ENCODE measurements at places on chromosomes 11 and 22.
A peak's percentile ranks its signal among the peaks of the same experiment; 100 is the strongest.

GRCh38 chr11:108584973-108585372 lies 8.6 kb downstream of the EXPH5 start:
- DNase-seq, result no peak

DNA sequence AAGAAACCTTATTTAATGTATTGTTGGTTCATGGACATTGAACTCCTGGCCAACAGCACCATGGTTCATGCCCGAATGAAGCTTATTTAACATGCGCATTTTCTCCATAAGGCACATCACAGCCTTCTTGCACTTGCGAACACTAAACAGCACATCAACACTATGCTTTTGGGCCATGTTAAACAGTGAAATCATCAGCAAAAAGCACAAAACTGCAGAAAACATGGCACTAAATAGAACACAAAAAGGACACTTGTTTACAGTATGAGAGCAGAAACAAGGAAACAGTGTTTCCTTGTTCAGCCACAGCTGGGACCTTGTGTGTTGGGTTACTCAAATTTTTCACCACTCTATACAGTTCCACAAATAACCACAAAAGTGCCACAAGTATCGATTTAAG lies 122.3 kb downstream of the MSANTD4 start:
- DNase-seq, result no peak

GRCh38 chr11:47470671-47471070 lies 21.7 kb upstream of the RAPSN start:
- no peak for DNase-seq

GRCh38 chr11:34427186-34427805 lies 11.4 kb upstream of the CAT start:
- no peak for DNase-seq

DNA sequence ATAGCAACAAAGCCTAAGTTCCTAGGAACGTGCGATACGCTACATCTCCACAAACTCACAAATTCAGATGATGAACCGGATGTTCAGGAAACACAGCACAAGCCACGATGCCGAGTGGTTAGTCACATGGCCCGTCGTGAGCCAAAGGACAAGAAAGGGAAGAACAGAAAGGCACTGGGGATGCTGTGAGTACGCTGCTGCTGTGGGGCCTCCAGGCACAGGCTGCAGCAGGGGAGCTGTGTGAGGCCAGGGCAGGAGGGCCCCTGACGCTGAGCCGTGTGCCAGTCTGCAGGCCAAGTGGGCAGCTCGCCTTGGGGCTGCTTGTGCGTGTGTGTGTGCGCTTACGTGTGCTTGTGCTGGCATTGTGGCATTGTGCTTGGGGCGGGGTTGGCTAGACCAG lies 89.4 kb downstream of the CTTN start:
- no peak for DNase-seq

DNA sequence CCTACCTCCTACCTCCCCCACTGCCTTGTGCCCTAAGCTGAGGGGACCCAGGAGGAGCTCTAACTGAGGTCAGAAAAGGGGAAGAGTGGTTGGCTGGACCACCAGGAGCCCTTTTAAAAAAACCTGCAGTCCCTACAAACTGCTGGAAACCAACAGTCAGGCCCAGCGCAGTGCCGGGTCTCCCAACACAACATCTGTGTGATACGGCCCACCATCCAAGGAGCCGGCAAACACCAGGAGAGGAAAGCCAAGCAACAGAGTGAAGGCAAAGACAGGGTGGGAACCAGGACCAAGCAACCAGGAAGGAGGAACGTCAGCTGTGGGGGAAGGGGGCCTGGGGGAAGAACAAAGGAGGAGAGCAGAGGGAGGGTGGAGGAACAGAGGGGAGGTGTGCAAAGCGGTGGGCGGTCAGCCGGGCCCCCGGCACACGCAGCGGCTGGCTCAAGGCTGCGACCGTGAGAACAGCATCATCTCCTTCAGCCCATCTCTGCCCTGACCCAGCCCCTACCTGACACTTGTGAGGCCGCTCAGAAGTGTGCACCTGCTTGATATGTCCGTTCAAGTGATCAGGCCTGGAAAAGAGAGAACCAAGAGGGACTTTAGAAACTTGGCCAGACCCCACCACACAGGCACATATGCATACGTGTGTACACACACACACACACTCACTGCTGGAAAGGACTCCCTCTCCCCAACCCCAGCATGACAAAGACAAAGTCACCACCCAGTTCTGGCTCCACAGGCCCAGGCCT lies 3.6 kb downstream of the PATZ1 start:
- no peak for DNase-seq

GRCh38 chr11:57903441-57904123 lies 120.1 kb upstream of the OR9Q1 start:
- DNase-seq, result peak; percentile 23

- DNase-seq, result no peak
Observed at GRCh38 chr11:69310351-69310750, 16.4 kb downstream of the MYEOV start.

DNA sequence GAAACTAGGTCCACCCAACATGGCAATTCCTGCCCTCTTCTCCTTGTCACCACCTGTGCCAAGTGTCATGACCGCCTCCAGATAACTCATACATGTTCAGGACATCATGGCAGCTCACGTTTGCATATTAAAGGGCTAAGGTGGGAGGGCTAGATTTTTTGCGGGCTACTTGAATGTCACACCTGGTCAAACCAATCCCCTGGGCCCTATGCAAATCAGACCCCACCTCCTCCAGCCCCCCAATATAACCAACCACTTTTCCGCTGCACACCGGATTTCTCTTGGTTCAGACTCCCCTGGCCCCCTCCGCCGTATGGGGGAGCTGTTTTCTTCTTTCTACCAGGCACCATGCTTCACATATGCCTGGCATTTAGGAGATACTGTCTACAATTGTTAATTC lies 12.6 kb downstream of the UPB1 start:
- no peak for DNase-seq

DNA sequence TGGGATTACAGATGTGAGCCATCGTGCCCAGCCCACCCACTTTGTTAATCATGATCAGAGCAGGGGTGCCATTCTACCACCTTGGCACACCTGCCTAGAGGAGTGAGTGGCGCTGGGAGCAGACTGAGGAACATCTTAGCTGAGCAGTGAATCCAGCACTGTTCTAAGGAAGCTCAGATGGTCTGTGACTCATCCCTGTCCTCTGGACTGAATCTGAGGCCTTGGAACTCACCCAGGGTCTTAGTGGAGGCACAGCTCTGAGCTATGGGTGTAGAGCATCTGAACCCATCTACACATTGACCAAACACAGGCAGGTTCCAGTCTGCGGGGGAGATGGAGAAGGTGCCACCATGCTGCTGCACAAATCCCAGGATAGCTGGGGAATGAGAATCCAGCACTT lies 14.9 kb downstream of the PGAP2 start:
- no peak for DNase-seq

- no peak for DNase-seq
Observed at GRCh38 chr11:107688322-107688918, 23.4 kb downstream of the SLN start.

GRCh38 chr11:78927511-78927910 lies 352.8 kb upstream of the NARS2 start:
- DNase-seq, result no peak

DNA sequence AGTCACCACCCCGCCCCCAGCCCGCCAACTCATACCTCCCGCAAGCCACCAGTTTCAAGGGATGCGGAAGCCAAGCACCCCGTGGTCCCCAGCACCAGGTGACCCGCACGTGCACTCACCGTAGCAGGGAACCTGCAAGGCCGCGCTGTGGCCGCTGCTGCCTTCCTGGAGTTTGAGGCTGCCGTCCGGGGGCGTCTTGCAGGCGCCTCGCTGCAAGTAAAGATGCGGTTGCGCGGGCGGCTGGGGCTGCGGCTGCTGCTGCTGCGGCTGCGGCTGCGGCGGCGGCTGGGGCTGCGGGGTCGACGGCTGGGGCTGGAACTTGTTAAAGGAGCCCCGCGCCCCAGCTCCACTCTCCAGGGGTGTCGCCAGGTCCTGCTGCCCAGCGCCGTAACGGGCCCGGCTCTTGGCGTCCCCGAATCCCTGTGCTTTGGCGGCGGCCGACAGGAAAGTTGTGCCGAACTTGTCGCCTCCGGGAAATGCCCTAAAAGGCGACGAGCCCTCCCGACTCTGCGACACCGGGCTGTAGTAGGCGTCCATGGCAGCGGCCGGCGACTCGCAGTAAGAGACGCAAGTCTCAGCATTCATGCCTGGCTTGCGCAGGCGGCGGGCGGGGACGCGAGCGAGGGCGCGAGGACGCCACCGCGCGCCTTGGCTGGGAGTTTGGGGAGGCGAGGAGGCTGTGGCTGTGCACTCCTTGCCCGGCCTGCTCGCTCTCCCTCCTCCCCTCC lies at the start of gene ALX4:
Gene ALX4 (minus strand): TSS at position 662 of the 728 bp plus-strand sequence. CDS start 77 bp downstream, at position 585.
- DNase-seq, result no peak

DNA sequence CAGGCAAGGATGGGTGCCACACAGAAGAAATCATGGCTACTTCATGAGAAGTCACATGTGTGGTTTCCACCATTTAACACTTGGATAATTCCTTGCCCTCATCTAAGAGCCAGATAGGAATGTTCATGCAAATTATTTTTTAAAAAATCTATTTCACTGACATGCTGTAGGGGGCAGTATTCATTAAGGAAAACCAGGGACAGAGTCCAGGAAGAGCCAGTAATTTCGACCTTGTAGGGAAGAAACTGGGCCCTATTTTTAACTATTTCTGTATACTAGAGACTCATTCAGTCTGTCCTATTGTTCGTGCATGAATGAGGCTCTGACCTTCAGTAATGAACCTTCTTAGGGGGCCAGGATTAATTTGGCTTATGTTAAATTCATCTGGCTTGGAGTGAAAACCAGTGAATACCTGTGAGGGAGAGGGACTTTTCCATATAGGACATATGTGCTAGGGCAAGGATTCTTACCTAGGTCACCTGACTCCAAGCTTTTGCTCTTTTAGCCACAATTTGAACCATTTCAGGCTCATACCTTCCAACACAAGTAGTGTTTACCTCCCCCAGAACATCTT lies 192.7 kb downstream of the NAV2 start:
- no peak for DNase-seq

GRCh38 chr11:9386086-9386485 lies 1.6 kb downstream of the IPO7 start:
- DNase-seq, result no peak

DNA sequence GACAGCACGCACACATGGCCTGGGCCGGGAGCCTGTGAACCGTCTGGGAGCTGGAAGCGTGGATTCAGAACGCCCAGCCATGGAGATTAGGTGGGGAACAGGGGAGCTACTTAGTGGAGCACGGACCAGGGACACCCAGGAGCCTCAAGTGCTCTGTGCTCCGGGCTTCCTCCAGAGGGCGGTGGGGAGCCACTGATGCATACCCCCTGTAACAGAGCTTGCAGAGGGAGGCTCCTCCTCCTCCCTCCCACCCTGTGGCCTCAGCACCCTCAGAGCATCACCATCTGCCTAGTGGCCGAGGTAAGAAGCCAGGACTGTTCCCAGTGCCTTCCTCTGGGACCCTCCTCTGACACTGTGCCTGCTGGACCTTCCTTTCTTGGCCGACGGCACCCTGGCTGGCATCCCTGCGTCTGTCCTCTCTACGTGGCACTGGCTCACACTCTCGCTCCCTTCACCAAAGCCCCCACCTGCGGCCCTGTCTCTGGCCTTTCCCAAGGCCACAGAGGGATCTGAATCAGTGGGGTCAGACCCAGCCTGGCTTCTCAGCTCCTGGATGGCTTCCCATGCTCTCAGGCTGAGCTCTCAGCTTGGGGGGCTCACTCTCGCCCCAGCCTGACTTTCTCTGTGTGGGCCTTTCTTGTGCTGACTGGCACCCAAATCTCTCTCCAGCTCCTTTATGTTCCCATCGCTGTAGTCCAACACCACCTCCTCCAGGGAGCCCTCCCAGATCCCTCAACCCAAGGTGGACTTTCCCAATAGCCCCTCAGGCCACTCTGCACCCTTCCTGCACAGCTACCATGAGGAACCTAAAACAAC lies 780.9 kb downstream of the BRD1 start:
- DNase-seq, result no peak

GRCh38 chr11:69333149-69333710 lies 39.3 kb downstream of the MYEOV start:
- DNase-seq, result no peak

- DNase-seq, result no peak
Observed at GRCh38 chr11:36326524-36327419, 30.7 kb downstream of the PRR5L start.

DNA sequence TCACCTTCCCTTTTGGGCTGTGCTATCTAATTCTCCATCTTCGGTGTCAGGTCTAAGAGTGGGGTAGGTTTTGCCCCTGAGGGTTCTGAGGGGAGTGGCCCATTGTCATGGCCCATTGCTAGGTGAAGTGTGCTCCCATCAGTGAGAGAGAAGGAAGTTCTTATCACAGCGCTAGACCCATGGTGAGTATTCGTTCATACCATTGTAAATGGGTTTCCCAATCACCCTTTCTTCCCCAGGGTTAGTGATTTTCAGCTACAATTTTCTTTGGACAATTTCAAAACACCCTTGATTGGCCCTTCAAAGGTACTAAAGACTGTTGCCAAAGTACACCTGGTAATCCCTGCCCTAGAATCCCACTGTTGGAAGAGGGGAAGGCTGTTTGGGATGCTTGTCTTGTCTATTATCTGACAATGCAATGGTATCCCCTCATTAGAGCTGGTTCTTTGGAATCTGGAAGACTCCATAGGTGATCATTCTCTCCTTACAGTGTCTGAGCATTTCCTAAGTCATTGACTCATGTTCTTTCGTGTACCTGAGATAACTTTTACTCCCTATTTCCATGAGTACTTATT lies 20.2 kb downstream of the MPEG1 start:
- no peak for DNase-seq

DNA sequence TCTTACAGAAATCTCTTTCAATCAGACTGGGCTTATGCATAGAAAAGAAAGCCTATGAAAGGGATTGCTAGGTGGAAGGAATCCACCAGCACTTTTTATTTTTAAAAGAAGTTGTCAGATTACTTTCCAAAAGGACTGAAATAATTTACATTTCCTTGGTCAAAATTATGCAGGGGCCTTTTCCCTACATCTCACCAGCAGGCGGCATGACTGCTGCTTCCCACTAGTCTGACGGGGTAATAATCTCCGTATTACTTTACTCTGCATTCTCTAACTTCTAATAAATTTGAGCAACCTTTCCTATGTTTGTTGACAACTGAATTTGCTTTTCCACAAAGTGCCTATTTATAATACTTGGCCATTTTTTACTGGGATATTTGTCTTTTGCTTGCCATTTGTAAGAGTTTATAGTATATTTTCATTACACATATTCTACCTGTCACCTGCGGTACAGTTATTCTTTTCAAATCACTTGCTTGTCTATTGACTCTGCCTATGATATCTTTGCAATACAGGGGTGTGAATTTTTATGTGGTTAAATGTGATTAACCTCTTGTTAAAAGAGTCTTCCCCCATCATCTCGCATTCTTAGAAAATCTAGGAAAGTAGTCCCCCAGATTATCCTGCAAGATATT lies 51.9 kb upstream of the USP47 start:
- no peak for DNase-seq

- no peak for DNase-seq
Observed at GRCh38 chr22:38443628-38444521, 11.1 kb downstream of the KCNJ4 start.

GRCh38 chr11:120332822-120333716 lies 3.1 kb upstream of the ARHGEF12 start:
- DNase-seq, result no peak

DNA sequence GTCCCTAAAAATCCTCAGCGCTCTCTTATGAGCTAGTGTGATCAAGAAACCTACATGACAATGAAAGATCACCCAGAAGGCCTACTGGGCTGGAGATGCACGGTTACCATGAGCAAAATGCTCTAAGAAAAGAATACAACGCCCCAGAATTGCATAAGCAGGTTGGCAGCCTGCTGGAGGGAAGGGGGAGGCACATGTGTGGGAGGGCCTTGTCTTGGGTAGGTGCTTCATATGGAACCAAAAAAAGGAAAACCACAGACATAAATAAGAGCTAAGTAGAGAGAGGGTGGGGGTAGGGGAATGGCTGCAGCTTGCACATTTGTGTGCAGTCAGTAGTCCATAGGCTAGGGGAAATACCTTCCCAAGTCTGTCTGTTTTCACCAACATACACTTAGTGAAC lies 2.8 kb downstream of the SIAE start:
- no peak for DNase-seq

Data from activated CD8-positive, alpha-beta memory T cell treated with anti-CD3 and anti-CD28 coated beads for 4 hours (primary cell).